ENCODE measurements at places on chromosomes 16 and 17.
A peak's percentile ranks its signal among the peaks of the same experiment; 100 is the strongest.

- no peak for DNase-seq
Observed at GRCh38 chr16:16150878-16151152, 72.5 kb downstream of the ABCC6 start.

DNA sequence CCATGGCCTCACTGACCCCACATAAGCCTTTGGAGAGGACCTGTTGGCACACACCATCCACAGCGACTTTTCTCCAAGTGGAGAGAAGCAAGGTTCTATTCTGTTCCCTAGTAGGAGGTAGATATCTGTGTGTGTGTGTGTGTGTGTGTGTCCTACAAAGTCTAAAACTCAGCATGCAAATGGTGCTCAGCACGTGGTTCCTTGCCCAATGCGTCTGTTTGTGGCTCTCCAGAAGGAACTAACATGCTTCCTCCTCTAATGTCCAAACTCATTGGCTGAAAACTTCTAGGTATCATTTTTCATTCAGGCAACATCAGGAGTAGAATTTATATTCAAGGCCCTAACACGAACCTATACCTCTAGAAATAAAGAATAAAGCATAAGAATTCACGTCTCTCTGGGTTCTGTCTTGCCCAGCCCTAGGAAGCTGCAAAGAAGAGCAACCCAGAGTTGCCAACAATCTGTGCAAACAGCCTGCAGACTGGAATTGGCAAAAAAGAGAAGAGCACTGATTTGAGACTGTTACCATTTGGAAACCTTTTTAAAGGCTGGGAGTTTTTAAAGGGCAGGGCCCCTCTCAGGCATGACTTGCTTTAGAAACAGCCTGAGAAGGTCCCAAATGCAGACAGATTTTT lies 25.5 kb downstream of the MAP3K14 start:
- no peak for DNase-seq

- DNase-seq, result no peak
Observed at GRCh38 chr16:64900019-64900418, 221.8 kb downstream of the CDH11 start.

DNA sequence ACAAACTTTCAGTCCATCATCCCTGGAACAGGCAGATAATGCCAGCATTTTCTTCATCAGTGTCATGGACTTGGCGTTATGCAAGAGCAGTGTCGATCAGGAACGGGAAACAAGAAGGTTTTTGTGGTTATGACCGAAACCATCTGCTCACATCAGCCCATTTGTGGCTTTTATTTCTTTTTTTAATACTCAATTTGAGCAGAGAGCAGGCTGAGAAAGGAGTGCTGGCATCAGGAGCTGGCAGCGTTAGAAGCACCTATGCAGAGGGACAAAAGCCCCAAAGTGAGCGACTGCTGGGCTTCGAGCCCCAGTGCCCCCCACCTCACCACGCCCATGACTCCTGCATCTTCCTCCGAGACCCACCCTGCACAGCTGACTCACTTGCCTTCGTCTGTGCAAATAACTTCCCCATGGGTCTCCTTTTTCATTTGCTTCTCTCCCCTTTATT lies 16.2 kb upstream of the CD300E start:
- DNase-seq, result no peak

DNA sequence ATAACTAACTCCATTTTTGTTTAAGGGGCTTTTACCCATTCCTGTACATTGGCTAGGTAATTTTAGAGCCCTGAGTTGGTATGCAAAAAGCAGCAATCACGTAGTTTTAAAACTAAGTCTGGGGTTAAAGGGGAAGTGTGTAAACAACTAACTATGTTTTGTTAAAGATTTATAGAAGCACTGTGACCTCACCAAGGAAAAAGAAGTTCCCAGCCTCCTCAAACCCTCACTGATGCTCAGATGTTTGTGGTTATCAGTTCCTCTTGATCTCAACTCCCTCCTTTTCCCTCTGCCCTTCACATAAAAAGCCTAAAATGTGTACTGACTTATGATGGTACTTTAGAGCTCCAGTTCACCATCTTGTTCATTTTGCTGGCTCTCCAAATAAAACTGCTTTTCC lies 119.9 kb upstream of the IRX6 start:
- DNase-seq, result no peak

DNA sequence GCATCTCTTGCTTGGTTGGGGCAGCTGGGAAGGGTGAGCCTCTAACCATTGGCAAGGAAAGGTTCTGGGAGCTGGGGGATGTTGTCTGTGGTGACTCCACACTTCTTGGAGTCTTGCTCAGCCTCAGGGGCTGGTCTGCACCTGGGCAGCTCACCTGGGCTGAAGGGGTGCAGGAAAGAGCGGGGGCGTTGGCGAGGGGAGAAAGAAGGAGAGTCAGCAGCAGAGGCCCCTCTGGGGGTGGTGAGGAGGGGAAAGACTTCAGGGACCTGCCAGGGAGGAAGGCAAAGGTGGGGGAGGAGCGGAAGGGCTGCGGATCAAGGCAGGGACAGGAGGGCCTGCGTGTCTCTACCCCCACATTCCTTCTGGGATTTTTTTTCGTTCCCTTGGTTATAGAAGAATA lies 47.7 kb downstream of the CCDC42 start:
- no peak for DNase-seq

GRCh38 chr17:35605678-35606077 lies 18.6 kb downstream of the AP2B1 start:
- DNase-seq, result no peak

DNA sequence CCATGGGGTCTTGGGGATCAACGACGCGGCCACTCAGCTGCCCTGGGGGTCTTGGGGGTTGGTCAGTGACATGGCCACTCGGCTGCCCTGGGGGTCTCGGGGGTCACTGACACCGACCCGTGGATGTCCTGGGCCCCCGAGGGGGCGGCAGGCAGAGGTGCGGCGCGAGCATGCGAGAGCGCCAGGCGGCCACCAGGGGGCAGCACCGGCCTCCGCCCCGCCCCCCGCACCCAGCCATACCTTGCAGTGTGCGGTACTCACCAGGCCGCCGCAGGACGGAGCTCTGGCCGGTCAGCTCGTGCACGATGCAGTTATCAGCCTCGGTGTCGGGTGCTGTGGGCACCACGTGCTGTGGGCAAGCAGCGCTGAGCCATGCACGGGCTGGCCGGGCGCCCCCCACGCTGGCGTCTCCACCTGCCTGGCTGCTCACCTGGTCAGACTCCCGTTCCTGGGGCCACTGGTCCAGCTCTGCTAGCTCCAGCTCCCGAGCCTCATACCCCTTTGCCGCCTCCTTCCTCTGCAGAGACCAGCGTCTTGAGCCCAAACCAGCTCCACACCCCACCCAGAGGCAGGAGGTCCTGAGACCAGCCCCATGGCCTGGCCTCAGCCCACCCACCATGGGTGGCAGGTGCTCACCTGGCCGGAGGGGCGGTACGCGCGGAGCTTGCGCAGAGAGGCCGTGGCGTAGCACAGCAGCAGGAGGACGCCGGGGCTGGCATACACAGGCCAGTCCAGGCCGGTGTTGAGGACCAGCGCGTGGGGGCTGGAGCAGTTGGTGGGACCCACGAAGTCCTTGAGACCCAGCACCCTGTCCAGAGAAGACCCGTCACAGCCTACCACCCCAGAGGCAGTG lies 31.2 kb downstream of the CTU2 start:
- peak; percentile 62 for DNase-seq

DNA sequence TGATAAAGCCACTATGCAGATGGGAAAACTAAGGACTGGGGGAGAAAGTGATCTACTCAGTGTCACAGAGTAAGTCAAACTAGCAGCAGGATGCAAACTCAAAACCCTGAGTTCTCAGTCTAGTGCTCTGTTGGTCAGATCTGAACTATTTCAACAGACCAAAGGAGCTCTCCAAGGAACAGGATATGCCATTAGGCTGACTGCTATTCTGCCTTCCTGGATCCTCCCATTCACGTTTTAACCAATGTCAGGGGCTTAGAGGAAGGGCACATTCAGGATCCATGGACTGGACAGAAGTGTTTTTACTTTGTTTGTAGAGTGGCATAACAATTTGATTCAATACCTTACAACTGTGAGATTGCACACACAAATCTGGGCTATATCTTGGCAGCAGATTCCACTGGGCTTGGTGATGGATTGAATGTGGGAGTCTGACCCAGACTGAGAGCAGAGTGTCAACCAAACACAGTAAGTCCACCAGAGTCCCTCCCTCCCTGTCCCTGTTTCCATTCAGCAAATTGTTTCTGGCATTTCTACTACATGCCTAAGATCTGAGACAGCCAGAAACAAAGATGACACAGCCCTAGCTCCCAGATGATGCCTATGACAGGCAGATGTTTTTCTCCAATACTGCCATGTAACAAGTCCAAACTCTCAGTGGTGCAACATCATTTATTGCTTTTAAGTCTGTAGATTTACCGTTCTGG lies 337.8 kb upstream of the CDH5 start:
- DNase-seq, result no peak

Data from left kidney (tissue), 8 donors.